ENCODE measurements at places on chromosomes 4 and X.

DNA sequence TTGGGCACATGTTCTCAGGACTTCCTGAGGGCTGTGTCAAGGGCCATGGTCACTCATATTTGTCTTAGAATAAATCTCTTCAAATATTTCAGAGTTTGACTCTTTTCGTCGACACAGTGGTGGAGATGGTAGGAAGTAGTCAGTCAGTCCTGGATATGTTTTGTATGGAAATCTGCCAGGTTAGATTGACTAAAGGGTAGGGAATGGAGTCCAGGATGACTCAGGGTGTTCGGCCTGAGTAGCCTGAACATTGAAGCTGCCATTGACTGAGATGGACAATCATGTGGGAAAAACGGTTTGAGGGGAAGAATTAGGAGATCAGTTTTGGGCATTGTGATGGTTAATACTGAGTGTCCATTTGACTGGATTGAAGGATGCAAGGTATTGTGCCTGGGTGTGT lies 177.1 kb upstream of the CENPE start:
- no peak for DNase-seq

DNA sequence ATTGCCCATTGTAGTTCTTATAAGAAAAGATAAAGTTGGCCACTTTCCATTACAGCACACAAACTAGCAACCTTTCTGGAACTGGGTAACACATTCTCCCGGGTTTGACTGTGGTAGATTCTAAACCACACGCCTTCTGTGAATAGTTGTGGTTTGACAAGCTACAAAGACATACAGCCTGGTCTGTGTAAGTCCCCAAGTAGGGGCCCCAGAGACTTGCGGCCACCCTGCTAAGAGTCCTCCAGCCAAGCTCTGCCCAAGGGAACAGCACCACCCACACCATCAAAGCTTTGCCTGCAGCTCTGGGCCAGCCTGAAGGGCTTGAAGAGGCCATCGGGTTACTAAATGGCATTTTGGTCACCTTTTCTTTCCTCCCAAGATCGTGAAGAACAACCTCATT lies 203.4 kb downstream of the MAML3 start:
- no peak for DNase-seq

DNA sequence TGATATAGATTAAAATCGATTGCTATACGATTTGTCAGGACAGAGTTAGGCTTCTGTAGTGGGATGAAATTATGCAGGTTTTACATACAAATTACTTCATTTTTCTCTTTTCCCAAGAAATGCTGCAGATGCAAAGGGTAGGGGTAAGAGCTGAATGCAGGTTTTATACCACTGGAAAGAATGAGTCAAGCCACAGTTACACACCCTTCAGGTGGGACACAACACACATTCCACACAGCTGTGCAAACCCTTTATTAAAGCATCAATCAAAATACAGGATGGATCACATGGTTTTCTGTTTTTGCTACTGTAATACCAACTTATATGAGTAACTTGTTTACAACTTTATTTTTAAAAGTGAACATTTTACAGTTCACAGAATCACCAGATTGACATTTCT lies 39.8 kb downstream of the MFAP3L start:
- DNase-seq: no peak

GRCh38 chr4:82260632-82261031 lies 113.2 kb downstream of the HNRNPD start:
- no peak for DNase-seq

DNA sequence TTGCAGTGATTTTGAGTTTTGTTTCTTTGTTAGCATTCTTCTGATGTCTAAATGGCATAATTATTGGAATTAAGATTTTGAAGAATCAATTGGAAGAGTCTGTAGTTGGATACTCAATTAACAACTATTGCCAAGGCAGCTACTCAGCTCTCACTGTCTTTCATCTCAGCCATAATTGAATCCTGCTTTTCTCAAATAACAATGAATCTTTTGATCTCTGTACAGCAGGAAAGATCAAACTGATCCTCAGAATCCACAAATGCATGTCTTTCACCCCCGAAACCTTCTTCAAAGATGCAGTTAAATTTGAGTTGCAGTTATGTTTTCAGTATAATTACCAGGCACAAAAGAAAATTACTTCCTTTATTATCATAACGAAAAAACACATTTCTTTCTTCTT lies 86.2 kb downstream of the MAD2L1 start:
- DNase-seq: no peak

DNA sequence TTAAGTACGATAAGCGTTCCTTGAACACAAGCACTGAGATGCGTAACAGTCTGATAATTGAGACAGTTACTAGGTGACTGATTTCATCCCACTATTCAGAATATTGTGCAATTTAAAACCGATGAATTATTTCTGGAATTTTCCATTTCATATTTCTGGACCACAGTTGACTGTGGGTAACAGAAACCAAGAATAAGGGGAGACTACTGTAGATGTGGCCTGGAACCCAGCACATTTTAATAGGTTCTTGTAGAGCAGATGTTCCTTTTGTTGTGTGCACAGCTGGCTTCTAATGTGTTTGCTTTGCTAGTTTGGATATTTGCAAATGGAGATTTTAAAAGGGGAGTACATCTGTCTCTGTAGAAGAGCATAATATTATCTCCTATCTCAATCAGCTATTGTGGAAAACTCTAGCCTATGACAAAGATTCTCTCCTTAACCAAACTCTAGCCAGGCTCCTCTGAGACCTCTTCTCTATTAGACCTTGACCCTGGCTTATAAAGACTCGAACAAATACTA lies 16.4 kb downstream of the NAAA start:
- no peak for DNase-seq

- no peak for DNase-seq
Observed at GRCh38 chr4:140153419-140153717, 616 bp downstream of the MAML3 start.

- no peak for DNase-seq
Observed at GRCh38 chrX:42496239-42496638, 281.7 kb downstream of the PPP1R2C start.

- DNase-seq: no peak
Observed at GRCh38 chr4:156248917-156249316, 295.3 kb upstream of the CTSO start.

DNA sequence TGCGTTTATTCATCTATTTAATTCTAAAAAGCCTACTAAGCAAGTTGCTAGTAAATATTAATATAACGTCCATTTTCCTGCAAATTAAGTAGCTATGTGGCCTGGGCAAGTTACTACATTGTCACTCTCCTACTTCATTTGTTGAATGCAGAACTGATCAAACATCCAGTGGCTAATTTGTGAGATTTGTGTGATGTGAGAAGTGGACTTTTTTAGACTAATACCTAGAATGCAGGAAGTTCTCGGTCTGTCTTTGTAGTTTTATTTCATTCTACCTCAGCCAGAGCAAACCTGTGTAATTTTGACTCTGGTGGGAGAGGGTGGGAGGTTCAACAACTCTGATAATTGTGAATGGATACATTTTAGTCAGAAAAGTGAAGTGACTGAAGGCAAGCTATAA lies 840 bp downstream of the GUF1 start:
- DNase-seq: peak; percentile 30

DNA sequence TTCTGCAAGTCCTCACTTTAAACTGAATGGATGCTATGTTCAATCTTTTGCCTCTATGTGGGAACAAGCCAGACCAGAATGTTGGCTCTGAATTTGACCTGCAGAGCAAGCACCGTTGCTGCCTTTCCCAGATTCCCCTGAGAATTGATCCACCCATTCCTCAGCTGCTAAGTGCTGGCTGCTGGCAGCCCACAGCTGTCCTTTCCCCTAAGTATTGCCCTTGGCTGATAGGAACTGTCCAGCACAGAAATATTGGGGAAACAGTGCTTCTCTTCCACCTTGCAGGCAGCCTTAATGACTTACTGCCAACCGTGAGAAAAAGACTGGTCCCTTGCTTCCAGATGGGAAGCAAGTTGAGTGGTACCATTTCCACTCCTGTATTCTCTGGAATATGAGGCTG lies 475.9 kb downstream of the PDHA2 start:
- DNase-seq: peak; percentile 3

GRCh38 chr4:158446106-158446505 lies 75.6 kb upstream of the RXFP1 start:
- DNase-seq: no peak

DNA sequence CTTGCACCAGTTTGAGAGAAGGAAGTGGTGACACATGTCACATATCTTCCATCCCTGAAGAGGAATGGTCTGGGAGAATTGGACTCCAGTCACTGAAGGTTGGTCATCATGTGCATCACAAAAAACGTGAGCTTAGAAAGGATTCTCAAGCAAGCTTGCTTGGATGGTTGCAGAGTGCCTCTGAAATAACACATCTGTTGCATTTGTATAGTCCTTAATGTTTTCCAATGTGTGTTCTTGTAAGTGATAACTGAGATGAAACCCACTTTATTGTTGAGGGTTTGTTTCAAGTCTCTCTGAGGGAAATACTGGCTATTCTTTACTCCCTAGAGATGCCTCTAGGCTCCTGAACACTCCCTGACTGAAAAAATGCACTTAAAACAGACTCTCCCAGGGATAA lies 184.5 kb upstream of the MBNL3 start:
- no peak for DNase-seq

DNA sequence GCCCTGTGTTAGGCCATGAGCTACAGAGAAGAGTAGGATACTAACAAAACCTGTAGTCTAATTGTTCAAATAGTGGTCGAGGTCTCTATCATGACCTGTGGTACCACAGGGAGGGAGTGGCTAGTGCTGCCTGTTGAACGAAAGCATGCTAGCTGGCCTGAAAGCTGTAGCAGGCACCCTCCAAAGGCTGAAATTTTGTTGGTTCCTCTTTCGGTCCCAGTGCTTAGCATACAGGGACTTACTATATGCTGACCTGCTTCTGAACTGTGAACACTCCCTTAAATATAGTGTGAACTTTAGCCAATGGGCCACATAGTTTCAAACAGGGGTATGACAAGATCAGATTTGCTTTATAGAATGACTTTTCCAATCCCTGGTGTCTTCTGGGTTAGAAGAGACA lies 113.4 kb downstream of the PJA1 start:
- DNase-seq: no peak

GRCh38 chrX:37958525-37959211 lies 47.7 kb upstream of the SYTL5 start:
- DNase-seq: no peak

DNA sequence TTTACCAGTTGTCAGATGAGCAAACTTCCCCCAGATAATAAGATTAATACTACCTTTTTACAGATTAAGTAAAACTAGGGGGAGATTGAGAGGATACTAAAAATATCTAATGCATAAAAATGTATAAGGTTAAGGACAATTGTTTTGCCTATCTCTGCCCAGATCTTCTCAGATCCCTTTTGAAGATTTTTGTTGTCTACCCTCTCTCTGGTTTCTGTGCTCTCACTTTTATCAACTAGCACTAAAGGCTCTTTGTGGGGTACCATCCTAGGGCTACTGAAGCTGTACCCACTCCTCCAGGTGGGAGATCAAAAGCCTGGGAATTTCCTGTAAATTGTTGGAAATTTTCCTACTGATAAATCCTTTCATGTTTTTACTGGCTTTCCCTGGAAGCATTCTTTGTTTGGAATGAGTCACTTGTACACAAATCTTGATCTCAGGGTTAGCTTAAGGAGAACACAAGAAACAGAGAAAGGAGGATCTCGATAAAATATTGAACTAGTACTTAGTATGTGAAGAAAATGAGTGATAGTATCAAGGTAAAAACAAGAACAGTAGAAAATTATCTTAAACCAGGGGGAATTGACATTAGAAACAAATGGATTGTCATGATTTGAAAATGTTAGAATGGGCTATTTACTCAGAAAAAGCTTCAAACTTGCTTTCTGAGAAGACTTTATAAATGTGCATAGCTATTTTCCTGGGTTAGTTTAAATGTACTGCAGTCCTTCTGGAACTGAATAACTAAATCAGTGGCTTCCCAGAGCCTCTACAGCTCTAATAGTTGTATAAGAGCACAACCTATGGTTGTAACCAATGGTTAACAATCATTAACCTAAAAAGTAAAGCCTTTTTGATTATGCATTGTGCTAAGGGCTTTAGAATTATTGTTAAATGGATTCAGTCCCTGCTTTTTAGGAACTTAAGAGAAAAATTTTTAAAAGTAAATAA lies 679.9 kb upstream of the MAGEB2 start:
- no peak for DNase-seq

GRCh38 chr4:94583914-94584641 lies 132.3 kb downstream of the PDLIM5 start:
- no peak for DNase-seq

DNA sequence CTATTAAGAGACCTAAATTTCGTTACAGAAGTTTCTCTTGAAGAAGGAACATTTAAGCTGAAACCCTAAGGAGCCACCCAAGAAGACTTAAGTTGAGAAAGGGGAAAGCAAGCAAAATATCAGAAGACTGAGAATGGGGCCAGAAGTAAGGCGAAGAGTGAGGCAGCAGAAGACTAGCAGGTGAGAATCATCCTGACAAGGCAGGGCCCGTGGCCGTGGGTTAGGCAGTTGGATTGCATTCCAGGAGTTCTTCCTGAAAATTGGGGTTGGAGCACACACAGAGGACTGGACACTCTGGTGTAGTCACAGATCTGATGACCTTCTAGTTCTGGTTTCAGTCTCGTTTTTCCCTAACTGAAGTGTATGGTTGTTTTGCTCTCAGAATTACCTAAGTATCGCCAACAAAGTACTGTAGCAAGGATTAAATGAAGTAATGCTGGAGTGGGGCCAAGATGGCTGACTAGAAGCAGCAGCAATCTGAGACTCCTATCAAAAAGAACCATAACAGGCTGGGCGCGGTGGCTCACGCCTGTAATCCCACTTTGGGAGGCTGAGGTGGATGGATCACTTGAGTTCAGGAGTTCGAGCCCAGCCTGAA lies 94.4 kb upstream of the GUCY1A1 start:
- no peak for DNase-seq

GRCh38 chr4:43330288-43330687 lies 437.8 kb downstream of the GRXCR1 start:
- no peak for DNase-seq

DNA sequence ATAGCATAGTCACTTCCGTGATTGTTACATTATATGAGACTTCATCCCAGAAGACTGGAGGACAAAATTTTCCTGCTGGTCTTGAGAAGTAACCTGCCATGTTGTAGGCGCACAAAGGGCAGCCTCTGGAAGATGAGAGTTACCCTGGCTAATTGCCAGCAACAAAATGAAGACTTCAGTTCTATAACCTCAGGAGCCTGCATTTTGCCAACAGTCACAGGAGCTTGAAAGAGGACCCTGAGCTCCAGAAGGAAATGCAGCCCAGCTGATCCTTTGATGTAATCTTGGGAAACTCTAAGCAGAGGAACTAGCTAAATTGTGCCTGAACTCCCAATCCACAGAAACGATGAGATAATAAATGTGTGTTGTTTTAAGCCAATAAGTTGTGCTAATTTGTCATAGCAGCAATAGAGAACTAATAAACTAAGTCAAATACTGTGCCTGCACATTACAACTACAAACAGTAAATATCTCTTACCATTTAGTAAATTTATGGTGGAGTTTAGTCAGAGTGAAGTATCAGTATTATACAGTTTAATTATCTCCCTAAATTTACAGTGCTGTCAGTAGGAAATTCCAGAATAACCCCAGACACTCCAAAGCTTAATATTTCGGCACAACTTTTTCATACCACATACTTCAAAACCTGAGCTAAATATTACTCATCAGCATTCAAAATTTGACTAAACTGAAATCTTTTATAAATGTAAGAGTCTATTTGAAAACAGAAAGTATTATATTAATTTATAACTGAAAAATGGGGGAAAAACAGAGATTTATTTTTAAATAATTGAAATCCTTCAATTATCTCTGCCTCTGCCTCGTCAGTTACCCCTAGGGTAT lies 90.1 kb upstream of the MAPK10 start:
- no peak for DNase-seq

- DNase-seq: no peak
Observed at GRCh38 chrX:123477673-123478072, 255.2 kb downstream of the THOC2 start.
